Activated CD4-positive, alpha-beta memory T cell treated with anti-CD3 and anti-CD28 coated beads for 36 hours (primary cell): ENCODE measurements at places on chromosomes 3 and 15. TPM values are rescaled to one million over a fixed set of nuclear protein-coding genes. Genes with fewer than 3 reads are reported as not detected.
A peak's percentile ranks its signal among the peaks of the same experiment; 100 is the strongest.

DNA sequence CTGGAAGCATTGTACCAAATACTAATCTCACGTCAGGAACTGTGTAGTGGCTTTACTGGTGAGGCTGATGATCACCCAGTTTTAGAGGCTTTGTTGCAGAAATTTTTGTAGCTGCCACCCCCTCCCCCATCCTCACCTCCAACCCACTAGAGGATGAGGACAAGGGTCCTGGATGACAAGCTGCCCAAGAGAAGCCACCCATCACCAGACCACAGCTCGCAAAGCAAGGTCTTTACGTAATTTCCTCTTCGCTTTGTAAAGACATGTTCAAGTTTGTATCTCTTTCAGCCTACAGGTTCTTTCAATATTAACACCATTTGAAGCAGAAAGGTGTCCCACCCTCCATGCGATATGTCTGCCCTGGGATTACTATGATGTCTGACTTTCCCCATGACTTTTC is 74.2 kb downstream of the LDHAL6B start:
- H3K27ac ChIP-seq = no peak overlapping the region
- H3K27me3 ChIP-seq = no peaks in the 10 kb centered on the region
- H3K36me3 ChIP-seq = no peaks in the 10 kb centered on the region
- no peaks in the 10 kb centered on the region for H3K4me1 ChIP-seq
- DNase-seq = no peak

GRCh38 chr3:53255775-53256703 is at the start of gene TKT:
Gene TKT (minus strand): TSS chr3:53256022. CDS start chr3:53255942, 80 bp downstream.
- DNase-seq = peak; percentile 88
- H3K4me3 ChIP-seq = peak within 1 kb of the TSS; percentile 94
- peaks cover 27% of the 10 kb centered on the region for H3K4me1 ChIP-seq

DNA sequence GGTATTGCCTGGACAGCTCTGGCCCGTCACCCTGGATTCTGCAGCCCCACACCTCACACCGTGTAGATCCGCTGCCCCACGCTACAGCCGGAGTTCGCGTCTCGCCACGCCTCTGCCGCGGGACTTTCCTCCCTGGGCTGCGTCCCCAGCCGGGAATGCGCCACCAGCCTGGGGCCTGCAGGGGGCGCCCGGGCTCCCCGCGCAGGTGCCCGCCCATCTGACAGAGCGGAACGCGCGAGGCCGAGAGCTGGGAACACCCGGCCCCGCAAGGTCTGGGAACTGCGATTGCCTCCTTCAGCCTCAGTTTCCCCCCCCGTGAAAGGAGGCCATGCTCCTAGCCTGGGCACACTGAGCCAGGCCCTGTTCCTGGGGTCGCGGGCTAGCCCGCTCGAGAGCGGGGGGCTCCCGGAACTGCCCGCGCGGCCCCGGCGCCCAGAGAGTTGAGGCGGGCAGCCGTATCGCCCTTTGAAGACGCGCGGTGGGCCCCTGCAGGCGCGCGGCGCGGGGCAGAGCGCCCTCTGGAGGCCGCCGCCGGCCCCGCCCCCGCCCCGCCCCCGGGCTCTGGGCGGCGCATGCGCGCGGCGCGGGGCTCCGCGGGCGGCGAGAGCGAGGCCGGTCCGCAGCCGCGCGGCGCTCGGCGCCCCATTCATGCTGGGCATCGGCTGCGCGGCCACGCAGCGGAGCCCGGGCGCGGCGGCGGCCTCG is at the start of gene PLXNA1:
TSS of gene PLXNA1 (plus strand) at position 645 of the 705 bp plus-strand sequence. CDS start 5,479 bp downstream, outside the sequence.
- H3K27me3 ChIP-seq = peaks cover 7% of the 10 kb centered on the region
- DNase-seq = peak; percentile 88
- no peaks in the 10 kb centered on the region for H3K36me3 ChIP-seq
- H3K4me1 ChIP-seq = peaks cover 14% of the 10 kb centered on the region
- peak within 1 kb of the TSS; percentile 79 for H3K4me3 ChIP-seq

GRCh38 chr3:127441764-127442163 is 148.8 kb downstream of the TPRA1 start:
- no peaks in the 10 kb centered on the region for H3K4me1 ChIP-seq
- H3K27me3 ChIP-seq = peaks cover 2% of the 10 kb centered on the region
- no peak for DNase-seq
- H3K4me3 ChIP-seq = no peak overlapping the region
- H3K36me3 ChIP-seq = no peaks in the 10 kb centered on the region

IFT80 gene
- total RNA-seq = 13.9 TPM

CKMT1B gene
- 0.36 TPM for total RNA-seq

GABRR3 gene
- total RNA-seq = not detected
